MCF 10A (cell line): ENCODE measurements at places on chromosomes 2 and 18. TPM values are rescaled to one million over a fixed set of nuclear protein-coding genes. Genes with fewer than 3 reads are reported as not detected.

The SLC16A14 gene
- 0.56 and 1.8 TPM in 2 replicates for total RNA-seq

The ZNF519 gene
- 5.3 and 6.0 TPM in 2 replicates for total RNA-seq

- DNase-seq, result no peak
Measured at GRCh38 chr18:6666012-6666685, 63.4 kb upstream of the ARHGAP28 start.

GRCh38 chr2:222269132-222269531, 29.7 kb downstream of the PAX3 start:
- no peak for DNase-seq

- DNase-seq, result no peak
Measured at GRCh38 chr2:86027922-86028765, 77.5 kb downstream of the POLR1A start.

GRCh38 chr2:233691443-233692433, 952 bp upstream of the UGT1A6 start:
- peak; percentile 98 for DNase-seq

- no peak for DNase-seq
Measured at GRCh38 chr18:693466-694187, 18.8 kb downstream of the ENOSF1 start.

GRCh38 chr2:37670378-37671008, 949 bp downstream of the CDC42EP3 start:
- DNase-seq, result no peak

DNA sequence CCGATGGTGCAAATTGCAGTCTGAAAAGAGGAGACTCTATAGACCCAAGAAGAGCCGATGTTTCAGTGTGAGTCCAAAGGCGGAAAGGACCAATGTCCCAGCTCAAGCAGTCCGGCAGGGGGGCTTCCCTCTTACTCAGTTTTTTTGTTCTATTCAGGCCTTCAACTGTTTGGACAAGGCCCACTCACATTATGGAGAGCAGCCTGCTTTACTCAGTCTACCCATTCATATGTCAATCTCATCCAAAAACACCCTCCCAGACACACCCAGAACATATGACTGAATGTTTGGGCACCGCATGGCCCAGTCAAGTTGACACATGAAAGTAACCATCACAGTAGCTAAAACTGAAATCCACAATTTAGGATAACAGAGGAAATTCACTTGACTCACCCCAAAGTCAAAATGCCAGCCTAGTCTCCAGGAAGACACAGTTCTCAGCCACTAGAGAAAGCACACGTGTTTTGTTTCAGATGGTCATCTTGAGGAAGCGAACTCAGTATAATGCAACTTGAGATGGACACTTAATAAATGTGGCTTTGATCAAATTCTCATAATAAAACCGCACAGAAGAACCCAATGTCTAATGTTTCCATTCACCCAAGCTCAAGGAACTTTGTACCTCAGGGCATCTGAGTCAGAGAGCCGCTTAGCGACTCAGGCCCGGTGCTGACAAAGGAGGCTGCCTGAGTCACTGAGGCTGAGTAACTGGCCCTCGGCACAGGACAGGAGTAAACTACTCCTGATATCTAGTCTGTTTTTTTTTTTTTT, 2.4 kb downstream of the FHL2 start:
- peak; percentile 99 for DNase-seq
